ACHN (cell line): ENCODE measurements at places on chromosomes 7 and 10.
A peak's percentile ranks its signal among the peaks of the same experiment; 100 is the strongest.

- DNase-seq, result no peak
These were observed 73.2 kb upstream of the PPP1R3C start for GRCh38 chr10:91705948-91706670.

DNA sequence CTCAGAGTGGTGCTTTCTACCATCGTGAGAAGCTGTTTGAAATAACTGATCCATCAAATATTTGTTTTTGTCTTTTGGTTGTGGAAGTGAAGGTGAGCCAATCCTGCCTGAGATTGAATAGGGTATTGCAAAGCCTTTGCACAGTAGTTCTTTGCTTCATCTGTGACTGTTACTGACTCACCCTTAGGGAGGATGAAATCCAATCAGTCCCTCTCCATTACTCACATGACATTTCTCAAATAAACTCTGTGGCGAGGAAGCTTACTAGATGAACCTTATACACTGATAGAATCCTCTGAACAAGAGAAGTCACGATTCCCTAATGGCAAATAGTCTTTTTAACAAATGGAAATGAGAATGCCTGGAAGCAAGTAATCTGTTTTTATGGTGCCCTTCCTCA is 31.9 kb downstream of the HEPACAM2 start:
- no peak for DNase-seq

DNA sequence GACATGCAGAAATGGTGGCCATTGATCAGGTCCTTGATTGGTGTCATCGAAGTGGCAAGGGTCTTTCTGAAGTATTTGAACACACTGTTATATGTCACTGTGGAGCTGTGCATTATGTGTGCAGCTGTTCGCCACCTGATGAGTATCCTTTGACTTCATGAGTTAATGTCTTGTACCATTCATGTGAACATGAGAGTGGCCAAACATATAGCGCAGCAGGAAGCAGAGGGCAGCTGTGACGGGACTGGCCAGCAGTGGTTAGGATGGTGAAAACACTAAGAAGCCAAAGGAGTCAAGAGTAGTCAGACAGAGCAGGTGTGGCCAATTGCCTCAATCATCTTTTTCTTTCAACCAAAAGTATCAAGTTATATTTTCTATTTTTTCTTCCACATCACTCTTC is 167.4 kb downstream of the IMMP2L start:
- no peak for DNase-seq

DNA sequence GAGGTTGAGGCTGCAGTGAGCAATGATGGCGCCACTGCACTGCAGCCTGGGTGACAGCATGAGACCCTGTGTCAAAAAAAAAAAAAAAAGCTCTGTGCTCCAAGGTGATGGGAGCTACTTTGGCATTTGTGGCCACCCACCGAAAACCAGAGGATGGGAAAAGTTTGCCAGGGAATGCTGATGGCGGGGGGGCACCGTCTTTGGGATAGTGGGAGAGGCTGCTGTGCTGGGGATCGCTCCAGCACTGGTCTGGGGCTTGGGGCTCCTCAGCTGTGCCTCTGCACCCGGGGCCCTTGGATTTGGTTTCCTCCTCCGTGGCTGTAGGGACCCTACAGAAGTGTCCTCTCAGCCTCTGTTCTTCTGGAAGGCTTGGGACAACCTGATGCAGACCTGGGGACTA is 11.7 kb upstream of the RAMP3 start:
- DNase-seq, result no peak

DNA sequence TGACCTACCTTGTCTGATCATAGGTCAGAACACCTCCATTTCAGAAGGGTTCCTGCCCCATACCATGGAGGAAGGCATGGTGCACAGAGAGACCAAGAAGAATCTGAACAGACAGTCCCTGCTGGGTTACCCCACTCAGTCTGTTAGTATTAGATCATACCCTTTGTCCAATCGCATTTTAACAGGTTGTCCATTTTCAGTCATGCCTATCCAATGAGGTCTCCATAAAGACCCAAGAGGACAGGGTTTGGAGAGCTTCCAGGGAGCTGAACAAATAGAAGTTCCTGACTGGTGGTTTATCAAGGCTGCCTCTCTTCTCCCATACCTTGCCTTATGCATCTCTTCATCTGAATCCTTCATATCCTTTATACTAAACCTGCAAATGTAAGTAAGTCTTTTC is 21.2 kb upstream of the SLC16A12 start:
- peak; percentile 92 for DNase-seq

- DNase-seq, result peak; percentile 93
These were observed 59.0 kb downstream of the PRR15 start for GRCh38 chr7:29622335-29623265.

DNA sequence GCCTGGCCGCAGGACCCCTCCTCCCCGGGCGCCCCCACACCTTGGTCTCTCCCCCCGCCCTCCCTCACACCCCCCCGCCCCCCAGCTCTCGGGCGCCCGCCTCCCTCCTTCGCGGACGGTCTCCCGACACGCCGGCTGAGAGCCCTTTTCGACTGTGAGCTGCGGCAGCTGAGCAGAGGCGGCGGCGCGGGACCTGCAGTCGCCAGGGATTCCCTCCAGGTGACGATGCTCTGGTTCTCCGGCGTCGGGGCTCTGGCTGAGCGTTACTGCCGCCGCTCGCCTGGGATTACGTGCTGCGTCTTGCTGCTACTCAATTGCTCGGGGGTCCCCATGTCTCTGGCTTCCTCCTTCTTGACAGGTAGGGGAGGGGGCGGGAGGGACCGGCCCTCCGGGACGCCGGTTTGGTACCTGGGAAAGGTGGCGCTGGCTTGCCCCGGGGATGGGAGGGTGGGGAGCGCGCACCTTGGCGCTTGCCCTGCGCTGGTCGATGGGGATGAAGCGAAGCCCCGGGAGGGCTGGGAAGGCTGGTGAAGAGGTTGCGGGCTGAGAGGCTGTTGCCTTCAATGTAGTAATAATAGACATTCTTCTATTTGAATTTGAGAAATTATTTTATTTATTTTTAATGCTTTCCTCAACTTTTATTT is at the start of gene BMPER:
Gene BMPER (plus strand): TSS at position 151 of the 644 bp plus-strand sequence. CDS start 75 bp downstream, at position 226.
- peak; percentile 34 for DNase-seq

GRCh38 chr10:15744217-15744865 is 24.6 kb upstream of the ITGA8 start:
- peak; percentile 47 for DNase-seq

DNA sequence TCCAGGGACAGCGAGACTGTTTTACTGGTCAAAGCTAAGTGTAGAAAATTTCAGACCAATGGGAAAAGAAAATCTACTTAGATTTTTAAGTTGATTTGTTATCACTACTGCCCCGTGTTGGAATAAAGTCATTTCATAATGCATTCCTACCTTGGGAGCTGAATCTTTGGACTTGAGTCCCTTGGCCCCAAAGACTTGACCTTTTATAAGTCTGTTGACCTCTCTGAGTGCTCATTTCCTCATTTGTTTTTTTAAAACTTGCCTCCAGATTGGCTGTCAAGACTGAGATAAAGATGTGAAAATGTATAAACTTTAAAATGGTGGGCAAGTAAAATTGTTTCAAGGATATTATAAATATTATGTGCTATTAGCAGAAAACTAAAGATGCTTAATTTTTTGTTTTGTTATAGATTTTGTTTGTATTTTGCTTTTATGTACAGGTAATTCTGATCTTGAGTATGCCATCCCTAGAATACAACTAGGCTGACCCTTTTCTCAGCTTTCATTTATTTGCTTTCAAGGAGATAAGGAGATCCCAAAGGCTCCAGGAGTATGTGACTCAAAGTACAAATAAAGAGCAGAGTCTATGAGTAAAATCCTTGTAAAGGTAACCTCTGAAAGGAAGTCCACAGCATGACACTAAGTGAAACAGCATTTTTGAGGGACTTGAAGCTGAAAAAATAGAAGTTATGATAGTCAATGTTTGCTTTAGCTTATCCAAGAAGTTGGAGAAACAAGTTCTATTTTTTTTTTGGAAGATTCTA is 54.6 kb downstream of the TMEM26 start:
- DNase-seq, result no peak

DNA sequence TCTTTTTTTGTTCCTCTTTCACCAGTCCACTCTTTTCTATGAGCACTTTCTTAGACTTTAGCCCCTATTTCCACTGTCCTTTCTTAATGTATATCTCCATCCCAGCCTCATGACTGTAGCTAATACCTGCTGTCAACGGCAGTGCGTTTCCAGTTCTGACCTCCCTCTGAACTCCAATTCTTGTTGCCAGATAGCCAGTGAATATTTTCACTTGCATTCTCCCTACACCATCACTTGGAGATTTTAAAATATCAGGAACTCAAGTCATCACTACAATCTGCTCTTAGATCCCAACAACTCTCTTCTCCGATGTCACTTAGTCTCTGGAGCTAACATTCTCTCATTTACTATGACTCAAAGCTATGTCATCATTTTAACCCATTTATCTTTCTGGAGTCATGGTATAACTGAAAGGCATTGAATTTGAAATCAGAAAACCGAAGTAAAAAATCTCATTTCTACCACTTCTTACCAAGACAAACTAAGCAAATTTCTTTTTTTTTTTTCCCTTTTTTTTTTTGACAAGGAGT is 5.1 kb upstream of the SLC16A12 start:
- DNase-seq, result no peak

GRCh38 chr10:128267581-128267980 is 141.4 kb upstream of the MKI67 start:
- no peak for DNase-seq

GRCh38 chr7:33922820-33923219 is 17.5 kb downstream of the BMPER start:
- DNase-seq, result no peak

DNA sequence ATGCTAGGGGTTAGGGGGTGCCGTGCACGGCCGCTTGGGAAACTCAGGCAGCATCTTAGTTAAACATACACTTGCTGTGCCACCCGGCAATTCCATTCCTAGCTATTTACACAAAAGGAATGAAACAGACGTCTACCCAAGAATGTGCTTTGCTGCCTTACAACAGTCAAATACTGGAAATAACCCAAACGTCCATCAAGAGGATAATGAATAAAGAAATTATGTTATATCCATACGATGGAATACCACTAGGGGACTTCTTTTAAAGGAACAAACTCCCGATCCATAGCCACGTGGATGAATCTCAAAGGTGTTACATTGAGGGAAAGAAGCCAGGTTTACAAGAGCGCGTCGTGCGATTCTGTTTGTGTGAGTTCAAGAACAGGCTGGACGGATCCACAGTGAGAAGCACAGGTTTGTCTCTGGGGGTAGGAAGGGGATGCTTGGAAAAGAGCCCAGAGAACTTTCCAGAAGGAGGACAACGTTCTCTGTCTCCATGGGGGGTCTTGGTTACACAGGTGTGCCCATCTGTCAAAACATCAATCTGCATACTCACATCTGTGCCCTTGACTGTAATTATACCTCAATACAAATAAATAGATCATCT is 41.8 kb downstream of the STK32C start:
- peak; percentile 36 for DNase-seq

DNA sequence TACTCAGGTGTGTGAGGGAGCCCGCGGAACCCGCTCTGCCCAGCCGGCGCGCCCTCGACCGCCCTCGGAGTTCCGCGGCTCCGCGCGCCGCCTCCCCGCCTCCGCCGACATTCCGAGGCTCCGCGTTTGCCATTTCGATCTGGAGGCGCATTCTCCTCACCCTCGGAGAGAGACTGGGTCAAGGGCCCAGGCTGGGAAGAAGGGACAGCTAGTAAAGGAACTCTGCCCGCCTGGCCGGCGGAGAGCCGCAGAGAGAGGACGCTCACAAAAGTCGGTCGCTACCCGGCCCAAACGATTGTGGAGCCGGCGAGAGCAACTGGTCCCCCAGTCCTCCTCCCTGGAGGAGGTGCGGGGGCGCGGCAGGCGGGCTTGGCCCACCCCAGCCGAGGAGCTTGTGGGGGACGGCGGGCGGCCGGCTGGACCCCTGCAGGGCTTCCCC is 74.5 kb upstream of the LEP start:
- DNase-seq, result peak; percentile 44

DNA sequence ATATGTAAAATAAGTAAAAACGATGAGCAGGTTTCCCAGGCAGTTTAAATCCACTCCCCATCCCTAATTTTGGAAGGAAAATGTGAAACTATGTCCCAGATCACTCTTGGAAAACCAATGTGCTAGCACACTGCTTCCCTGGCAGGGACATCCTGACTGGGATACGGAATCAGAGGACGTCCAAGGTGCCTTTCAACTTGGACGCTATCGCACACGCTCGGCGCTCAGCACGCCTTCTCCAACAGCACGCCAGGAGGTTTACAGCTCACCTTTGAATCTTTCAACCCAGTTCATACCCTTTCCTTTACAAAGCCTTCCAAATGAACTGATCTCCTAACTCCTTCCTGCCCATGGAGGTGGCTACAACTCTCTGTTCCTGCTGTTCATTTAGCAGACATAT is 47.1 kb downstream of the BEND7 start:
- DNase-seq, result no peak

- no peak for DNase-seq
These were observed 109.8 kb upstream of the ELMO1 start for GRCh38 chr7:37558320-37559096.

DNA sequence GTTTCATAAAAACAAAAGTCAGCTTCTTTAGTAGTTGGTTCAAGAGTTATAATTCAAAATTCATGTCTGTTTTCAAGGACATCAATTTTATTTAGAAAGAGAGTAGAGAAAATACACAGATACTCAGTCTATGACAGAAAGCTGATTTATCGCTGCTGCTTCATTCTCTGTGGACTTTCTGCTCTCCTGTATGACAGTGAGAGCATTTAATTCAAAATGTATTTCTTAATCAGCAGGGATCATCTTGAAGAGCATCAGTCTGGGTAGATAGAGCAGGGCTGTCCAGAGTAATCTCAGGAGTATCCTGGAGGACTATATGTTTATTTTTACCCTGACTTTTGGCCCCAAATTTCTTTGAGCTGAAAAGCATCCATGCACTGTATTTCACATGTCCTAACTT is 1676.7 kb downstream of the REEP3 start:
- DNase-seq, result no peak

- DNase-seq, result no peak
These were observed 35.3 kb downstream of the STK32C start for GRCh38 chr10:132272231-132272971.

DNA sequence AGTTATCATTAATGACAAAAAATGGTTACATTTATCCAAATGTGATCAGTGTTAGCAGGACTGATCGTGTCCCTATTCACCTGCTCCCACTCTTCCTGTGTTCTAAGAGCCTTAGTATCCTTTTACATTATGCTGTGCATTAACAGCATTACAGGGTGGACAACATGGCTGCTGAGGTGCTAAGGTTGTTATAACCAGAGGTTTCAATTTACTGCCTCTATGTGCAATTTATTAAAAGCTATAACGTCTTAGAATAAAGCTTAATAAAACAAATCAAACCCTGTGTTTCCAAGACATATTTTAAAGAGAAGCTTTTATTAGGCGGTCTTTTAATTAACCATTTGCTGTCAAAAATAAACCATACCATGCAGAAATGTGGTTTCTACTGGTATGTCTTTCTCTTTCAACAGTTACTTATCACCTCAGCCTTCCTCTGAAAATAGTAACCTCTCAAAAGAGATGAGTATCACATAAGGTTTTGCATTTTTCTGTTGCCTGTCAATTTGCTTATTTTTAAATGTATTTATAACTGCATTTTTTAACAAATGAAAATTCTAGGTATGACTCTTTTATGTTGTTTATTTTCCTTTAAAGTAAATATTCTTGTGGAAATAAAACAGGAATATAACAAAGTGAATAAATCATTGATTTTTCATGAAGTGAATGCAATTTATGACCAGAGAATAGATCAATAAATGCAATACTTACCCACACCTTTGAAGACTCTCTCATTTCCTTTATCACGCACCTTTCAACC is 849.8 kb upstream of the SORCS1 start:
- DNase-seq, result no peak
